ENCODE measurements at places on chromosomes 13 and 19. TPM values are rescaled to one million over a fixed set of nuclear protein-coding genes. Genes with fewer than 3 reads are reported as not detected.

DNA sequence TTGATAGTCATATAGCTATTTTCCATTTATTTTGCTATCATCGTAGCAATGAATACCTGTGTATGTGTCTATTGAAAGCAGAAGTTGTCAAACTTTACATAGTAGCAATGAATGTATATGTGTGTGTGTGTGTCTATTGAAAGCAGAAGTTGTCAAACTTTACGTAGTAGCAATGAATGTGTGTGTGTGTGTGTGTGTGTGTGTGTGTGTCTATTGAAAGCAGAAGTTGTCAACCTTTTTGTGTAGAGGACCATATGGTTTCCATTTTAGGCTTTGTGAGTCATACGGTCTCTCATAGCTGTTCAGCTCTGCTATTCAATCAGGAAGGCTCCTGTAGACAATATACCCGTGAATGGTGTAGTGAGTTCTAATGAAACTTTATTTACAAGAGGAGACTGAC, 20.8 kb downstream of the NLRP4 start:
- DNase-seq, result no peak

The ZNF540 gene
- total RNA-seq, result 8.4 TPM

- peak; percentile 65 for DNase-seq
Measured at GRCh38 chr13:40764587-40765403, 6.2 kb downstream of the MRPS31 start.

GRCh38 chr19:48751845-48752495, 471 bp downstream of the FUT1 start:
- no peak for DNase-seq

DNA sequence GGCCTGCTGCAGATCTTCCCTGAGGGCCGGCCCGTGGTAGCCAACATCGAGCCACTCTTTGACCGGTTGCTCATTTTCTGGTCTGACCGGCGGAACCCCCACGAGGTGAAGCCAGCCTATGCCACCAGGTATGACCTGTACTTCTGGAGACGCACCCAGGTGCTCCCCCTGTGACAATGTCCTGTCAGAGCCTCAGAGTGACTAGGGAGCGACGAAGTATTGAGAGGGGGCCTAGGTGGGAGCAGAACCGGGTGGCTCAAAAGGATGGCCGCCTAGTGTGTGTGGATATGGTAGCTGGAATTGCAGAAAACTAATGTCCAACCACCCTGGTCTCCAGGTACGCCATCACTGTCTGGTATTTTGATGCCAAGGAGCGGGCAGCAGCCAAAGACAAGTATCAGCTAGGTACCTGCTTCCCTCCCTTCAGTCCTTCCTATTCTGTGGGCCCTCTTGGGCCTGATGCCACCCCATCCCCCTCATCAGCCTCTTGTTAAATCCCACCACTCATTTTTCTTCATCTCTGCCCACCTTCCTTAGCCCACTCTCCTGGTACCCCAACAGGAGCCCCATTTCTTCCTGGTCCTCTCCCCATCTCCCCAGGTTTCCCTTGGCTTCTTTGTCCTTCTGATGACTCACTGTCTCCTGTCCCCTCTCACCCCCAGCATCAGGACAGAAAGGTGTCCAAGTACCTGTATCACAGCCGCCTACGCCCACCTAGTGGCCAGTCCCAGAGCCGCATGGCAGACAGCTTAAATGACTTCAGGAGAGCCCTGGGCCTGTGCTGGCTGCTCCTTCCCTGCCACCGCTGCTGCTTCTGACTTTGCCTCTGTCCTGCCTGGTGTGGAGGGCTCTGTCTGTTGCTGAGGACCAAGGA, 8.4 kb downstream of the EGLN2 start:
- DNase-seq, result no peak

GRCh38 chr13:100336795-100337516, 248.1 kb downstream of the PCCA start:
- no peak for DNase-seq

GRCh38 chr13:106143392-106143791, 392.1 kb downstream of the EFNB2 start:
- no peak for DNase-seq

- DNase-seq, result no peak
Measured at GRCh38 chr13:24865163-24865953, 101.4 kb downstream of the RNF17 start.

DNA sequence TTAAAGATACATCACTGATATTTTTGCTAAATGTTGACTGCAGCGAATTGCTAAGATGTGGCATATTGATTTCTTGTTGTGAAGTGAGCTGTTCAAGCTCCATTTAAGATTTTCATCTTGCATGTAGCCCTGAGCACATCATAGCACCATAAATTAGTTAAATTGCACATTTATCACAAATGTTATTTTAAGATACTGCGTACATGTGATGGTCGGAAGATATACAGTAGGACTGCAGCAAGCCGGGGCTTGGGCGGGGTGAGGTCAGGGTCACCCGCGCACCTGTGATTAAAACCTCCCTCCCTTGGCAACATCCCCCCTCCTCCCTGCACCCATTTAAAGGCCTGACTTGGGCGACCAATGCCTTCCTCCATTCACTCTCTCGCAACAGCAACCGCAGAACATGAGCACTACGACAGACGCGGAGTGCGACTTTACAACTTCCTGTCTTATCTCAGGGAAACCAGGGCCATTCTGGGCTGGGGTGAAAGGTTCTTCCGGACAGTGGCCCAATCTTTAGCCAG, 76.6 kb downstream of the TSHZ3 start:
- peak; percentile 15 for DNase-seq

DNA sequence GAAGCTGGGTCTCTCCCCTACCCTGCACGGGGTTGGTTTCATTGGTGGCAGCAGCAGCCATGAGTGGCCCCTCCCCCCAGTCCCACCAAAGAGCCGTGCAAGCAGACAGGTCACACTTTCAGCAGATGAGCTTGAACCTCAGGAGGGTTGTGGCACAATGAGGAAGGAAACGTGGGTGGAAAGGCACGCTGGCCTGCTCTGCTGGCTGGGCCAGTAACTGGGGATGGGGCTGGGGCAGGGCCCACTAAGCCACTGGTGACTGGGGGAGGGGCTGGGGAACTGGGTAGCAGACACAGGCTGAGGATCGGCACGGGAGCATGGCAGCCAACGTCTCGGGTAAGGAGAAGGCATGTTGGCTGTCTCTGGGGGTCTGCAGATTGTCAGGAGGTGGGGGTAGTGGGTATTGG, at the start of gene P2RY11:
P2RY11 (plus strand) TSS at position 289 of the 407 bp plus-strand sequence; CDS start at position 318, 29 bp downstream.
- peak; percentile 59 for DNase-seq

DNA sequence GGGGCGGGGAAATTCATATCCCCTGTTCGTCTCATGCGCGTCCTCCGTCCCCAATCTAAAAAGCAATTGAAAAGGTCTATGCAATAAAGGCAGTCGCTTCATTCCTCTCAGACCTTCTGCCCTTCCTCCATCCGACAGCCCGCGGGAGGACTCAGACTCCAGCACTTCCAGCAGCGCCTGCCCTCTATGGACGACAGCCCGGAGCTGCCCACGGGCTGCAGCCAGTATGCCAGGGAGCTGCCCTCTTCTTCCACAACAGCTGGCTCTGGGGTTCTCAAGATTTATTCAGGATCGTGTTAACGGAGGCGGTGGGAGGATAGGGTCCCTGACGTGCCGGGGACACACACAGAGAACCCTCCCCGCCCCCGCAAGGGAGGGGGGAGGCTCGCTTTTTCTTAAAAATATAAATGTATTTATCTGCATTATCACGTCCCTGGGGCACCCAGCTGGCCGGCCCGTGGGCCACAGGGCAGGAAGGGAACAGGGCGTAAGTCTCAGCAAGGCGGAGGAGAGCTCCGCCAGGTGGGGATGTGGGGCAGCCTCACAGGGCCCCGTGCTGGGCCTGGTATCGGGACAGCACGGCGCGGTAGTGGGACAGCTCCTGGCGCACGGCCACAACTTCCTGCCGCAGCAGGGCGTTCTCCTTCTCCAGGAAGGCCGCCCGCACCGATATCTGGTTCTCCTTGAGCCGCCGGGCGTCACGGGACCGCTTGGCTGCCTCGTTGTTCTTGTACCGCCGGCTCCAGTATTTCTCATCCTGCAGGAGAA, 6.7 kb downstream of the DBP start:
- peak; percentile 85 for DNase-seq

The BCL3 gene
- 90.6 TPM for total RNA-seq

The TMED1 gene
- 12.8 TPM for total RNA-seq

- DNase-seq, result no peak
Measured at GRCh38 chr13:27024776-27025492, 146.7 kb downstream of the USP12 start.

GRCh38 chr13:75895168-75895567, 259.0 kb downstream of the LMO7 start:
- DNase-seq, result no peak

The FGF14 gene
- total RNA-seq, result 0.70 TPM

The ZNF730 gene
- total RNA-seq, result 0.41 TPM

The TGFBR3L gene
- total RNA-seq, result not detected

The NRTN gene
- total RNA-seq, result 0.64 TPM

GRCh38 chr19:4730740-4731171, 7.1 kb upstream of the DPP9 start:
- no peak for DNase-seq

DNA sequence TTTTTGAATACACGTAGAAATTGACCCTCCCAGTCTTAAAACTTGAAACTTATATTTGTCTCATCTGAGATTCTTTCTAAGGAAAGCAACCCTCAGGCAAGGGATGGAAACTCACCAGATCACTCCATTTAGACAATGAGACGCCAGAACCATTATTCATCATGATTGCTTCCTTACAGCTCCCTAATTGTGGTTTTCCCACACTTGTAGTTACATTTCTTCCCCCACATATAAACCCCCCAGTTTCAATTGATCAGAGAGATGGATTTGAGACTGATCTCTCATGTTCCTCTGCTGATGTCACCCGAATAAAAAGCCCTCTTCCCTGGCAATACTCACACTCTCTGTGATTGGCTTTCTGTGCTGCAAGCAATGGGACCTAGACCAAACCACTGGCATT, 197.9 kb upstream of the STARD13 start:
- DNase-seq, result no peak

GRCh38 chr13:29136341-29136740, 316.2 kb downstream of the MTUS2 start:
- no peak for DNase-seq

GRCh38 chr19:44587963-44588770, 25.2 kb upstream of the IGSF23 start:
- DNase-seq, result no peak

The FPR3 gene
- 9.8 TPM for total RNA-seq

- DNase-seq, result no peak
Measured at GRCh38 chr13:67520886-67521285, 290.8 kb upstream of the PCDH9 start.

GRCh38 chr19:43446746-43447489, 18.5 kb downstream of the LYPD3 start:
- peak; percentile 87 for DNase-seq

The CALR3 gene
- total RNA-seq, result not detected

The ZNF90 gene
- total RNA-seq, result 2.9 TPM

The PLIN4 gene
- total RNA-seq, result 2.8 TPM

The ERICH6B gene
- not detected for total RNA-seq

The GJA3 gene
- total RNA-seq, result not detected

The FSTL3 gene
- 25.0 TPM for total RNA-seq

The TNFRSF19 gene
- total RNA-seq, result 0.32 TPM

- DNase-seq, result no peak
Measured at GRCh38 chr13:36885901-36886300, 34.1 kb downstream of the SMAD9 start.

- peak; percentile 82 for DNase-seq
Measured at GRCh38 chr19:55341171-55341588, 1.5 kb downstream of the KMT5C start.

- no peak for DNase-seq
Measured at GRCh38 chr13:62321895-62322294, 906.2 kb upstream of the PCDH20 start.

- no peak for DNase-seq
Measured at GRCh38 chr13:24734950-24735349, 29.0 kb upstream of the RNF17 start.

The KLK15 gene
- total RNA-seq, result 3.3 TPM

GRCh38 chr13:24682353-24682752, 2.1 kb downstream of the ATP12A start:
- no peak for DNase-seq

DNA sequence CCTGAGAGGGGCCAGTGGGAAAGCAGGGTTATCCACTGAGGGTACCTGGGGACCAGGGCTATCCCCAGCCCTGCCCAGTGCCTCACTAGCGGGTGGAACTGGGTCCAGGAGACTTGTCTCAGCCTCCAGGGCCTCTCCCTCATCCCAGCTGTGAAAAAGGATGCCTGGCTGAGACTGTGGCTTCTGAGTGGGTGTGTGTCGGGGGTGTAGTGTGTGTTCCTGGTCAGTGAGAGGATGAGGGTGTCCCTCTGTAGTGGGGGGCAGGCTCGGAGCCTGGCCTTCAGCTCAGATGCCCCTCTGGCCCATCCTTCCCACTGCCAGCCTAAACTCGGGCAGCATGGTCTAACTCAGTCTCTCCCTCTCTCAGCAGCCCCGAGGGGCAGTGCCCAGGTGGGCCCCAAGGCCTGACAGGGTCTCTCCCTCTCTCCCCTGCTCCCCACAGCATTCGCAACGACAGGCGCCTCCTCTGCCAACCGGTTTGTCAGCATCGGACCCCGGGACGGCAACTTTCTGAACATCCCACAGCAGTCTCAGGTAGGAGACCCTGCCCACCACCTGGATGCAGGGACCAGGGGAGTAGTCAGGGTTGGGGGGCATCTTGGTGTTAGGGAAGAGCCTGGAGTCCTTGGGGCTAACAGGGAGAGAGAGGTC, 12.7 kb downstream of the LYL1 start:
- DNase-seq, result no peak

DNA sequence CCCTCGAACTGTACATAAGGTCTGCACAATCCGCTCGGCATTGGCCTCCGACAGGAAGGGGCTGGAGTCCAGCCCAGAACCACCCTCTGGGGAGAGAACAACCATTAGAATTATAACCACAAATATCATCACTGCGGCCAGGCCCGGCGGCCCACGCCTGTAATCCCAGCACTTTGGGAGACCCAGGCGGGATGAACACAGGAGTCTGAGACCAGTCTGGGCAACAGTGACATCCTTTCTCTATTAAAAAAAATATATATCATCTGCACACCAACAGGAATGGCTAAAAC, 11.4 kb downstream of the COQ8B start:
- DNase-seq, result no peak

GRCh38 chr13:32447894-32448623, 20.1 kb upstream of the N4BP2L1 start:
- no peak for DNase-seq

- peak; percentile 79 for DNase-seq
Measured at GRCh38 chr19:40806423-40807146, 7.6 kb downstream of the EGLN2 start.

- DNase-seq, result no peak
Measured at GRCh38 chr19:28936001-28936400, 276.9 kb downstream of the UQCRFS1 start.

- no peak for DNase-seq
Measured at GRCh38 chr19:7682175-7682855, 1.7 kb downstream of the TRAPPC5 start.

DNA sequence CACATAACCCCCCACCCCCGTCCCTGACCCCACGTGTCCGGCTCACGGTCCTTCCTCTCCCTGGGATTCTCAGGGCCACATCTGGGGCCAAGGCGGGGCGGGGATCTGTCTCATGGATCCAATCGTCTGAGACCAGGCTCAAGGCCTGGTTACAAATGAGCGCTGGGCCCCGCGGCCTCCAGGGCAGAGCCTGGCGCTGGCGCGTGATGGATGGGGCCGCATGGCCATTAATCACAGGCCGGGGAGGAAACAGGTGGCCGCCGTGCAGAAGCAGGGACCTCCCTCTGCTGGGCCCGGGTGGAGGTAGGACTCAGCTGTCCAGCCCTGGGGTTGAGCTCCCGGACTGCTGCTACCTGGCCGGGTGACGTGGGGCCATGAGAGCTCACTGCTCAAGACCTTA, 5.8 kb upstream of the TLE5 start:
- DNase-seq, result no peak

The CADM4 gene
- 26.2 TPM for total RNA-seq

The MAMSTR gene
- total RNA-seq, result 2.4 TPM

The DCLK1 gene
- total RNA-seq, result 12.7 TPM

GRCh38 chr13:84684048-84684662, 801.9 kb upstream of the SLITRK1 start:
- peak; percentile 8 for DNase-seq
